NCI-H524 treated with DMSO at 0.1 percent for 48 hours (cell line): ENCODE measurements at places on chromosomes 5 and 9.

DNA sequence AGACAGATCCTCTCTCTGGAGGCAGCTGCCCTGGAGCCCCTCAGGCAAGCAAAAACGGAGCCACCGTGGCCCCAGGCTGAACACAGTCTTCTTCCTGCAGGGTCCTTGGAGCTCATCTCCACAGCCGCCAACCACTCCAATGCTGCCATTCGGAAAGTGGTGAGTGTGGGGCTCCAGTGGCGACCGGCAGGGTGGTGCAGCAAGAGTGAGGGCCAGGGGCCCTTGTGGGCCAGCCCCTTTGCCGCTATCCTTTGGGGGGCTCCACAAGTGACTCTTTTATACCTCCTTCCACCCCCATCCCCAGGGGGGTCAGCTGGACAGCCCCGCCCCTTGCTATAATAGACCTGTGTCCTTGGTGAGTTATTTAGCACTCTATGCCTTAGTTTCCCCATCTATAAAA, 47.4 kb upstream of the SUSD3 start:
- DNase-seq, result no peak

- DNase-seq, result no peak
Observed at GRCh38 chr5:89147031-89147430, 264.0 kb upstream of the MEF2C start.

DNA sequence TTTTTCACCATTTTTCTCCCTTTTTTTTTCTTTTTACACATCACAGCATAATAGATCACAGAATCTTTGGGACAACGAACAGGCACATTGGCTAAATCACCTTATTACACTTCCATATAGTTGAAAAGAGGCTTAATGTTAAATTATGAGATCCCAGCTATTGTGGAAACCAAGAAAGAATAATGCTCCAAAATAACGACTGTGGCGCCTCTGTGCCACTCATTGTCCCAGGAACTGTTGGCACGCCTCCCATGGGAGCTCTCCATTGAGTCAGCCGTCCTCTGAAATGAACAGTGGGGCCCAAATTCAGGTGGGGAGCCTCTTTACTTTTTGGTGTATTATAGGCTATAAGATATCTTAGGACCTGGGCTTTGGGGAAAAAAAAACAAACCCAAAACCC, 82.2 kb upstream of the NFIB start:
- no peak for DNase-seq

DNA sequence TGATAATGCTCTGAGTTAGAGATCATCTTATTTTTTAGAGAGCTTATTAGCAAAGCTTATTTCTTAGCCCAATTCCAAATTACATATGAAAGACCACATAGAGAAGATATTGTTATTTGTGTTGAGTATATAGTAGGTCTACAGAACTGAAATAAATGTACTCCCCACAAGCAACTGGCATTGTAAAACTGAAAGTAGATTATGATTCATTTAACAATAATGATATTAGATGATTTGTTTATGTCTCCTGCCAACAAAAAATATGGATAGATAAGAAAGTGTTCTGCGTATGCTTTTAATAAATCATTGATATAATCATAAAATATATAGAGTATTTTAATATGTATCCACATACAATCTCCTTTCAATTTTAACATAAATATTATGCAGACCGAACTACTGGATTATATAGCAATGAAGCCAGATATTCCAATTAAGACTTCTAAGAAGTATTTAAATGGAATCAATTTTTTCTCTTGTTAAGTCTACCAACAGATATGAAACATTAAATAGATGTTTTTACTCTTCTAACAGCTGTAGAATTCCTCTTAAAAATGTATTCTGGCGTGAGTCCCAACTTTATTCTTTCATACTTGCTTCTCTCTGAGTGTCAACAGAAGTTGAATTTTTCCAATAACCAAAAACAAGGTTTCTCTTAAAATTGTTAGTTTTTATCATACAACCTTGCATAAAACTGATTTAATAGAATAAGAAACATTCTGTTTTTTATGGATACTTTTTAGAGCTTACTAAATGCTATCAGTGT, 15.6 kb upstream of the DAB2 start:
- no peak for DNase-seq

DNA sequence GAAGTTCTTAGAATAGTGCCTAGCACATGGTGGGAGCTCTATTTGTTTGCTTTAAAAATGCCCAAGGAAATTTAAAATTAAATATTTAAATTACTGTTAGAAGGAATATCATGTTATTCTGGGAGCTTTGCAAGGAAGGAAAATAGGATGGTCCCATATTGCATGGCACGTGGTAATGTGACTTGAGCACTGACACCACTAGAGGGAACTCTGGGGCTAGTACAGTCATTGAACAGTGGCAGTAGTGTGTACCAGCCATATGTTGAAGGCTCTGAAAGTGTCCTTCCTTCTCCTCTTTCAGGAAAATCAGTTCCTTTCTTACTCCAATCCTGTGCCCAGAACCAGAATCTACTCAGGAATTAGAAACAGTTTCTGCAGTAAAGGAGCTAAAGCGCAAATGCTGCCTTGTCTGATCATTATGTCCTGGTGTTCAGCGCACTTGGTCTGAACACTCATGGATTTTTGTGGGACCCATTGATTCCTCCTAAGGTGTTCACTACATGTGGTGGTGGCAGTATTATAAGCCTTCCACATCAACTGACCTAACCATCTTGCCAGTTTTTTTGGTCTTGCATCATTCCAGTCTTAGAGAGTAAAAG, 54.1 kb downstream of the GDA start:
- DNase-seq, result no peak

GRCh38 chr5:165876538-165876937, 2371.1 kb downstream of the MAT2B start:
- no peak for DNase-seq

DNA sequence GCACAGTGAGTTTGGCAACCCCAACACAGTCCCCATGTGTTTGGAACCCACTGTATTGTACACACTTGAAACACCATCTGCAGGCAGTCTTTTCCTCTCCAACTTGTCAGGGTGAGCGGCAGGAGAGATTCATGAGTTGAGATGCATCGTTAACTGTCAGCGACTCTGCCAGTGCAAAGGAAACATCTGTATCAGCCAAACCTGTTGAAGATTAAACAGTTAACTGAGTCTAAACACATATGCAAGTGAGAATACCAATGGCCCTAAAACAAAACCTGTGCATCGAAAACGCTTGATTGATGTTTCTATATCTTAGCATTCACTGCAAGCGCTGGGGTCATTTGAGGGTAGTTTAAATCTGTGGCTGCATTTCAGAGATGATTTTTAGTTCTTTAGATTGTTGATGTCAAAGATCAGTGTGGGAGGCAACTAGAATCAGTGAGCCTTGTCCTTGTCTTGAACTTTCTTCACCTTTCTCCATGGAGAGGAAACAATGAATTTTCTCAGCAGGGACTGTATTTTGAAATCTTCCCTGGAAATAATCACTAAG, 41.3 kb upstream of the PAM start:
- DNase-seq, result no peak

DNA sequence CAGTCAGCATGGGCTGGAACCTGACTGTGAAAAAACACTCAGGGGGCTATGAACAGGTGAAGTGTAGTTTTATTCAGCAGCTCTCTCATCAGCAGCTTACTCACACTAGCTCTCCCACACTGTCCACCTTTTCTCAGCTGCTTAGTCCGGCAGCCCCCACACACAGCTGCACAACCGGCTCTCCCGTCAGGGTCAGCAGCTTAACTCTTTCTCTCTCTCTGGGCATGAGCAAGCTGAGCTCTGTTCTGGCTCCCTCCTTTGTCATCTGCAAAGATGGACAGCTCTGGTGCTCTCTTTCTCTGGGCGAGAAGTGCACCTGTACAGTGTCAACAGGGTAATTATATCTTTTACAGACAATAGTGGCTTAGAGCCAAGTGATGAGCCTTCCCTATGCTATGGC, 8.2 kb downstream of the DMAC1 start:
- DNase-seq, result no peak

- DNase-seq, result no peak
Observed at GRCh38 chr9:119758241-119758640, 389.0 kb upstream of the BRINP1 start.

- DNase-seq, result no peak
Observed at GRCh38 chr5:125410537-125411070, 664.2 kb upstream of the ZNF608 start.

DNA sequence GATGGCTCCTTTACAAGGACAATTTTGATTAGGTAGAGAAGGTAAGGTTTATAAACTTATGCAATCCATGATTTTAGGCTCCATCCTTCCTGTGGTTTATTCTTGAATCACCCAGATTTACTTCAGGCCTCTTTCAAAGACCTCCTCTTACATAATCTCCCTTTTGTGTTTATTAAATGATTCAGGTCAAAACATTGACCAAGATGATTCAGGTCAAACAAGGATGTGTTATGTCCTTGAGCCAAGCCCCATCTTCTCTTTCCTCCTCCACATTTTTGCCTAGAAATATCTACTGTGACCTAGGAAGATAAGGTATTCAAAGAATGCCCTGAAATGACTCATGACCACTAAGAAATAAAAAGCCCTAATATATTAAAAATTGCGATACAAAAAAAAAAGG, 31.8 kb upstream of the TLR4 start:
- no peak for DNase-seq

DNA sequence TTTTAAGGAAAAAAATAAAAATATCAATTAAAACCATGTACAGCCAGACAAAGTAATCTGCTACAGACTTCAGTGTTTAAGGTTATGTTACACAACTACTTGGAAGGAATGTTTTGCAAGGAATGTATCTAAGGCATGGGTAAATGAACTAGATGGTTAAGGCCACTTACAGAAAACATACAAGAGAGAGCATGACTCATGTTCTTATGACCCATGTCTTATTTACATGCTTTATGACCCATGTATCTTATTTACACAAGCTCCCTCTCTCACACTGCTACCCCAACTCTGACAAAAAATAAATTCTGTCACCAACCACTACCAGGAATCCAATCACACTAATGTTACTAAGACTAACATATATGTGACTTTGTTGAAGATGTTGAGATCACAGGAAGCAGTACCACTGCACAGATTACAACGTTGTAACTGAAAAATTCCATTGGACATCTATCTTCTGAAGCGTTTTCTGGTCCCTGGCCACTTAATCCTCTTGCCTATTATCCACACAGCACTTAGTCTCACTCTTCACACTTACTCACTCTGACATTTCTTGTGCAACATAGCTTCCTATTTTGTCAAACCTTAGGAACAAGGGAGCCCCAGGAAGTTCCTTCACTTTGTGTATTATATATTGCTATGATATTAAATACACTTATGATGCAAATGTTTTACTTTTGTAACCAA, 1630.1 kb upstream of the C9orf72 start:
- DNase-seq, result no peak

- no peak for DNase-seq
Observed at GRCh38 chr5:136598802-136599404, 233.6 kb upstream of the TRPC7 start.

- DNase-seq, result peak; percentile 70
Observed at GRCh38 chr9:38251036-38251860, 141.3 kb upstream of the ALDH1B1 start.
